ENCODE measurements at places on chromosomes 2 and 18. TPM values are rescaled to one million over a fixed set of nuclear protein-coding genes. Genes with fewer than 3 reads are reported as not detected.
A peak's percentile ranks its signal among the peaks of the same experiment; 100 is the strongest.

ARHGEF33 gene
- total RNA-seq: not detected

NETO1 gene
- total RNA-seq: not detected

RAMP1 gene
- total RNA-seq: not detected

DNA sequence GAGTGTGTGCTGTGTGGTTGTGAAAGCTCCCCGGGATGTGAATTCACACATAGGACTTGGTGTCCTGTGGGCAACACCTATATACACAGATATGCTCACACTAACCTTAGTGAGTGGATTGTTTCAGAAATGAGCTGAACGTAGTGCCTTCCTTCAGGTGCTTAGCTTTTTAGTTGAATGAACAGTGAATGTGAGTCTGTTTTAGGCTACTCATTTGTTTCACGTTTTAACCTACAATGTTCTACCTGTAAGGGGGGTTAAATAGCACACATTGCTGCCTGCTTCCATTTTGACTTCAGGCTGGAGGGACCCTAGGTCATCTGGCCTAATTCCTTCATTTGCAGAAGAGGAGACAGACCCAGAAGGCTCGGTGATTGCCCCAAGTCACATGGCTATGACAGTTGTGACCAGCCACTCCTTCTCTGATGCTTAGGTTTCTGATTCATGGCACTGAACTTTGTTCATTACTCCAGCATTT, 1.0 kb downstream of the PLEK start:
- no peak for DNase-seq

DNA sequence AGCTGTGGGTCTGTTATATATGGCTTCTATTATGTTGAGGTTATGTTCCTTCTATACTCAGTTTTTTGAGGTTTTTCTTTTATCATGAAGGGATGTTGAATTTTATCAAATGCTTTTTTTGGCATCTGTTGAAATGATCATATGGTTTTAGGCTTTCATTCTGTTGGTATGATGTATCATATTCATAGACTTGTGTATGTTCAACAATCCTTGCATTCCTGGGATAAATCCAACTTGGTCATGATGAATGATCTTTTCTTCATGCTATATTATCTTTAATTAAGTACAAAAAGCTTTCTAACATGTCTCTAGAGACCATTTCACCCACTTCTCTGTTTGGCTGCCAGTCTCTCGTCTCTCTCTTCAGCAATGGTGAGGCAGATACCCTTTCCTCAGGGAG, 54.2 kb downstream of the MDH1 start:
- DNase-seq: no peak

GRCh38 chr2:110682267-110682666, 4.4 kb upstream of the BUB1 start:
- no peak for DNase-seq

GRCh38 chr2:184799379-184799778, 201.1 kb downstream of the ZNF804A start:
- no peak for DNase-seq

- DNase-seq: no peak
Measured at GRCh38 chr2:46978723-46979122, 63.1 kb upstream of the MCFD2 start.

- no peak for DNase-seq
Measured at GRCh38 chr2:3488855-3489763, 30.2 kb downstream of the ADI1 start.

DNA sequence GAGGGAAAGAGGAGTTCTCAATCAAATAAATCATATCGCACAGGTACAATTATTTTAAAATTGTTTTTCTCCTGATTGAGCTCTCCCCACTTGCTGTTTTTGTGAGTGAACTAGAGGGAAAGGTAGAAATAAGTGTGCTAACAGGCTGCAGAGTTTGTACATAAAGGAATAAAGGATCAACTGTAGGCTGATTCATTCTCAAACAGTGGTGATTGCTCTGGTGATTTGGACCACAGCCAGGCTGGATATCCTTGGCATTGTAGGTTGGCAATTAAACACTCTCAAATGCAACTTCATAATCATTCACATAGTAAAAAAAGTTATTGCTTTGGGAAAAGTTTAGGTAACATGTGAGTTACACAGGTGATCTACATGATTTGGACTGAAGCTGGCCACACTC, 29.8 kb downstream of the LRP1B start:
- no peak for DNase-seq

GRCh38 chr2:72770879-72771461, 54.9 kb downstream of the EXOC6B start:
- peak; percentile 61 for DNase-seq

- no peak for DNase-seq
Measured at GRCh38 chr18:11671156-11671555, 17.9 kb upstream of the GNAL start.

DNA sequence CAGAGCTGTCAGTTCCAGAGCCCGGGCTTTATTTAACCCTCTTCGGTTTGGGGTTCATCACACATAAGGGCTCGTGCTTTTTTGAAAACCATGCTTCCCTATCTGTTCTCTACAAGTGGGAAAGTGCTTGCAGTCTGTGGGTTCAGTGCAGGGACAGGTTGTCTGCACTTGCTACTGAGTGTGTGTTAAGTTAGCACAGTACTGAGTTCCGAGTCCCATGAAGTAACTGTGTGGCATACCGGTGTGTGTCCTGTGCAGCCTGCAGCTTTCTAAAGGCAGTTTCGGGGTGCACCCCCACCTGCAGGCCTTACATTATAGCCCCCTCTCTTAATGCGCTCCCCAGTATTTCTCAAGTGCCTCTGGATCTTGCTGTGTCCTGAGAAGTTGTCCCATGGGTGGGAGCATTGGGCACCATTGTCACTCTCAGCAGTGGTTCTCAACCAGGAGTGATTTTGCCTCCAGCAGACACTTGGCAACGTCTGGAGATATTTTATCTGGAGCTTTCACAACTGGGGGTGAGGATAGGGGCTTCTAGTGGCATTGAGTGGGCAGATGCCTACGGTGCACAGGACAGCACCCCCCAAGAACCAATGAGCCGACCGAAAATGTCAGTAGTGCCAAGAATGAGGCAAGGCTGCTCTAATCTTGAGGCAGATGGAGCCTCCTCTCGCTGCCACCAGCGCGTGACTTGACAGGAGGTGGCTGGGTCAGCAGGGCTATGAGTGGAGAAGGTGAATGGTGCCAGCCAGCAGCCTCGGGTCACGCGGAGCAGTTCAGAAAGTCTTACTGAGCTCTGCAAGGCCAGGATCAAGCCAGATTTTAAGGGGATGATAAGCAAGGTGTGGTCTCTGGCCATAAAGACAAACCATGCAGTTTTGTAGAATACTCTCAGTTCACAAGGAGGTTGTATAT, 152.2 kb downstream of the SMAD7 start:
- DNase-seq: no peak

- peak; percentile 45 for DNase-seq
Measured at GRCh38 chr2:95389245-95390119, 13.0 kb upstream of the FAHD2A start.

DNA sequence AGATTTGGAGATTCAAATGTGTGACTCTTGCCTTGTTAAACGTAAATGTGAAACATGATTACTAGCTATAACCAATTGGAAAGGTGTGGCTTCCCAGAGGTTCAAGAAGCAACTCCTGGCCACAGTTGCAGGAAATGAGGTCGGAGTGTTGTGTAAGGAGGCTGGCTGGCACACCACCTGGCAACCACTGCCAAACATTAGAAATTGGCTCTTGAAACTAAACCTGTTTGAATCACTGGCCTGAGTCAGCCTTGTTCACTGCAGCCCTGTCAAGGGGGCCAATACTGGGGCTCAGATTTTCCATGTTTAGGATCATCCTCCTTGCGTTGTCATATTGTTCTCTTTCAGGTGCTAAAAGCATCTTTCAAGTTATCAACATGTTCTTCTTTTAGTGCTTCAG, 206.3 kb downstream of the ARL6IP6 start:
- peak; percentile 9 for DNase-seq
